ENCODE measurements at places on chromosomes 16 and 17.

- no peak for DNase-seq
Measured at GRCh38 chr17:4807605-4808377, 839 bp downstream of the PLD2 start.

GRCh38 chr16:9816644-9817043 lies 365.6 kb downstream of the GRIN2A start:
- DNase-seq = no peak

- no peak for DNase-seq
Measured at GRCh38 chr16:67641779-67642708, 2.9 kb upstream of the CARMIL2 start.

DNA sequence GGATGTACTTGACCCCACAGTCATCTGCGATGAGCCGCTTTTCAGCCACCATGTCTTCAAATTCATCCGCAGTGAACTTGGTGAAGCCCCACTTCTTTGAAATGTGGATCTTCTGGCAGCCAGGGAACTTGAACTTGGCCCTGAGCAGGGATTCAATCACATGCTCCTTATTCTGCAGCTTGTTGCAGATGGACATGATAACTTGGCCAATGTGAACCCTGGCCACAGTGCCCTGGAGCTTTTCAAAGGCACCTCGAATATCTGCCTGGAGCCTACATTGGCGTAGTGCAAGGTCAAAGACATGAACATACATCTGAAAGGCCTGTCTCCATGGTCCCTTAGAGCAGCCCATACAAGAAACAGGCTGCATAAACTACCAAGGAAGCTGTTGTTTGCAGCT lies 1.8 kb upstream of the TENT4B start:
- DNase-seq = no peak

GRCh38 chr17:4161192-4161966 lies 18.4 kb downstream of the CYB5D2 start:
- DNase-seq = peak; percentile 93

DNA sequence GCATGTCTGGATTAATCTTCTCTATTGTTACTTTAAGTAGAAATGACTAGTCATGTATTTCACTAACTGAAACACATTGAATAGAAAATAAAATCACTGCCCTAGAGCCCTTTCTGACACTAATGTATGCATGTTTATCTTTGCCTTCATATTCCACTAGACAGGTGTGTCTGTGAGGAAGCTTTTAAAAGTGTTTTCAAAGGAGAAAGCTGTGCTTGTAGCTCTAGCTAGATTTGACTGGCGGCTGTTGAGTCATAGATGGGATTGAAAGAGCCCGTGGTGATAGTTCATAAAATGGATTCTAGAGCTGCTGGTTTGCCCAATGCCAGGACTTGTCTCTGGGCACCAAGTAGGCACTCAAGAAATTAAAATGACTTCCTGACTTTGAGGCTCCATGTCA lies 189.0 kb upstream of the PIRT start:
- no peak for DNase-seq

Data from EL (cell line).